Retina (tissue), 1 donor: ENCODE measurements at places on chromosomes 7 and 10.

- DNase-seq = no peak
Measured at GRCh38 chr7:22447008-22447407, 53.0 kb downstream of the STEAP1B start.

- DNase-seq = no peak
Measured at GRCh38 chr10:95761939-95762492, 6.1 kb downstream of the ENTPD1 start.

DNA sequence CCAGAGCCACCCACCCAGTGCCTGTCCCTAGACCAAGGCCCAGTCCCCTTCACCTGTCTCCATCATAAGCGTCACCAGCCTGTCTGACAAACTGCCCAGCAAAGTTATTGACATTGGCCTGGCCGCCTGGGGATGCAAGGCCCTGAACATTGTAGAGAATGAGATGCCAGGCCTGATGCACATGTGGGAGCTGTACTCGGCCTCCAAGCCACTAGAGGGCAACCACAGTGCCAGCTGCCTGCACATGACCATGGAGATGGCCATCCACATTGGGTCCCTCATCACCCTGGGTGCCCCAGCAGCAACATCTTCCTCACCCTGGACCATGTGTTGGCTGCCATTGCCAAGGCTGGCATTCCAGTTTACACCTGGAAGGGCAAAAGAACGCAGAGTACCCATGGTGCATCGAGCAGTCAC is 63.7 kb upstream of the ANTXRL start:
- no peak for DNase-seq

- no peak for DNase-seq
Measured at GRCh38 chr7:17152721-17153120, 145.7 kb upstream of the AHR start.
